ENCODE measurements at places on chromosomes 5 and 9. TPM values are rescaled to one million over a fixed set of nuclear protein-coding genes. Genes with fewer than 3 reads are reported as not detected.

TLX3 gene
- not detected for total RNA-seq

WDR38 gene
- total RNA-seq = not detected

FOXD4L4 gene
- 0.41 TPM for total RNA-seq

PRRX2 gene
- total RNA-seq = not detected

LRRC19 gene
- 93.5 TPM for total RNA-seq

CKMT2 gene
- 7.1 TPM for total RNA-seq

TRMT10B gene
- total RNA-seq = 4.1 TPM

WNT8A gene
- not detected for total RNA-seq

TMEM215 gene
- total RNA-seq = not detected

DNA sequence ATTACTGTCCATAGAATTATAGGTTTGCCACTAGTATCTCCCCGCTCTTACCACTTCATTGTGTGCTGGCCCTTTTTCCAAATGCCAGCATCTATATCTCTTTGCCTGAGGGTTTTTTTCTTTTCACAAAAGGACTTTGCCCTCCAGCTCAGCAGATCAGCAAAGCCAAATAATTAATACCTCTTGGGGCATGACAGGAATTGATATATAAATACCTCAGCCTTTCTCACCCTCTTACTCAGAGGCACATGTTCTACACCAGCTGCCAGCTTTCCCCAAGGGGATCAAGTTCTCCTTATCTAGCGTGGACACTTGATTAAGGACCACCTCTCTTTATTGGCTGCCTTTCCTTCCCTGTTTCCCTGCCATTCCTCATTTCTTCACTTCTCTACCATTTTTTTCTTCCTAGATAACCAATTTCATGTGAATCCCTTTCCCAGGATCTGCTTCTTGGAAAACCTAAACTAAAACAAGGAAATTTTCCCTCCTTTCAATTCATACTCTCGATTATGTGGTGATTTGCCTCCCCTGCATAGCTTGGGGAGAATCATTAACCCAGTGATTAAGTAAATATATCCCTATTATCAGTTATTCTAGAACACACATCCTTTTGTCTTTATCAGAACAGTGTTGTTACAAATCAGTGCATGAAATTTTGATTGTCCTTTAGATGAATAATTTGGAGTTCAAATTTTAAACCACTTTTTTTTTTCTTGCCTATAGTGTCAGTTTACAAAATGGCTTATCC is 6.9 kb upstream of the NUDT12 start:
- no peak for DNase-seq

- DNase-seq = no peak
Measured at GRCh38 chr9:8652255-8652654, 852.7 kb upstream of the DMAC1 start.

- no peak for DNase-seq
Measured at GRCh38 chr9:71857159-71857558, 53.8 kb downstream of the ABHD17B start.

DNA sequence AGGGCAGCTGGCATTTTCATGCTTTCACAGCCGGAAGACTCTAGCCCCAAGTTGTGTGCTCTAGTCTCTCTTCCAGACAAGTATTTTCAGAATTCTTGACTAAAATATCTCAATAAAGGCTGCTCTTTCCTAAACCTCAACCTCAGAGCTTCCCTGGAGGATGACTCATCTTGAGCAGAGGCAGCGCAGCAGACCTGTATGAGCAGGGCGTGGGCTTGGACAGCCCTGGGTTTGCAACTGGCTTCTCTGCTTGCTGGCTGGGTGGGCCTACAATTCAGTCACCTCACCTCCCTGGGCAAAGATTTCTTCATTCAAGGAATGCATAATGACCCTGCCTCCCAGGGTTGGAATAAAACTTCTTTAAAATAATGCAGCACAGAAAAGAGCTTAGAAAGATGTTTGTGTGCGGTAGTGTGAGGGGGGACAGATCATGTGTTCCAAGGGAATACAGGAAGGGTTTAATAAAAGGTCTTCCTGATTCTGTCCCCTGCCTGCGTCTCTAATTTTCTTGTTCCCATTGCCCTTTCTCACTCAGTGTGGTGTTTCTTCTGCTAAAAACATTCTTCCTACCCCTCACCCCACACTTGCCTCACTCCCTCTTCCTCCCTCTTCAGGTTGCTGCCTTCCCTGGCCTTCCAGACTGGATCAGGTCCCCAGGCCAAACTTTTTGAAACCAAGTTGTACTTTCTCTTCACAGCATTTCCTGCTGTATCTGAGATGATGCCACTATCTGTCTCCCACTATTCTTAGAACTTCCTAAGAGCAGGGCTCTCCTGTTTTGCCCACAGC is 39.4 kb upstream of the MAP1B start:
- DNase-seq = no peak

- peak; percentile 55 for DNase-seq
Measured at GRCh38 chr9:133273819-133274218, 1.2 kb downstream of the ABO start.

GRCh38 chr5:99721506-99721905 is 792.7 kb upstream of the CHD1 start:
- DNase-seq = no peak

- no peak for DNase-seq
Measured at GRCh38 chr5:14481349-14481748, 100.2 kb upstream of the OTULINL start.

GRCh38 chr9:113967380-113967779 is 91.3 kb downstream of the ZNF618 start:
- no peak for DNase-seq

- no peak for DNase-seq
Measured at GRCh38 chr5:172666251-172666650, 25.2 kb downstream of the NEURL1B start.

- DNase-seq = no peak
Measured at GRCh38 chr9:133140606-133141005, 19.6 kb upstream of the RALGDS start.

- DNase-seq = no peak
Measured at GRCh38 chr9:77810637-77811119, 162.6 kb upstream of the GNA14 start.

Data from transverse colon (tissue), 4 donors.